ENCODE measurements at places on chromosomes 4 and X.

- no peak for DNase-seq
Observed at GRCh38 chr4:109713500-109713899, 10.3 kb upstream of the CASP6 start.

DNA sequence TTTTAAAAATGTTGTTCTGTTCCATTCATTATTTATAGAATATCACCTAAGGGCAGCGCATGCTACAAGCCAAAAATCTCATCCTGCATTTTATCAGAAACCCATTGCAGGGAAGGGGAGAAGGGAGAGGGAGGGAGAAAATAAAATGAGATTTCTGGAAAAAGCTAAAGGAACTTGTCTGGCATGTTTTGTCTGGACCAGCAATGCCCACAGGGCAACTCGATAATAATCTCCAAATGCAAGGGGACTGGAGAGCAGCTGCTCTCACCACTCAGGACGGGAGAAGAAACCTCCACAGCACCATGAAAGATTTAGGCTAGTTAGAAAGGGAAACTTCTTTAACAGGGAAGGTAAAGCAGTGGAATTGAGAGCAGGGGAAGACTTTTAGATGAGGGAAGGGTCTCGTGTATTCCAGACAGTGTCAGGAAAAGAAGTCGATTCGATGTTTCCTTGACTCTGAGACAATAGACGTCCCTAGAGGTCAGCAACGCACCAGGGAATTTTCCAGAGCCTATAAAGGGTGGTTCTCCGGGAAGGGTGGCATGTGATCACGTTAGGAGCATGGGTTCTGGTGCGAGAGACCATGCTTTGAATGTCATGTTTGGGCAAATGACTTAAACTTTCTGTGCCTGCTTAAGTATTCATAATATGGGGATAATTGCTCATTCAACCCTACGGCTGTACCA is 132.2 kb upstream of the NDP start:
- DNase-seq = no peak

DNA sequence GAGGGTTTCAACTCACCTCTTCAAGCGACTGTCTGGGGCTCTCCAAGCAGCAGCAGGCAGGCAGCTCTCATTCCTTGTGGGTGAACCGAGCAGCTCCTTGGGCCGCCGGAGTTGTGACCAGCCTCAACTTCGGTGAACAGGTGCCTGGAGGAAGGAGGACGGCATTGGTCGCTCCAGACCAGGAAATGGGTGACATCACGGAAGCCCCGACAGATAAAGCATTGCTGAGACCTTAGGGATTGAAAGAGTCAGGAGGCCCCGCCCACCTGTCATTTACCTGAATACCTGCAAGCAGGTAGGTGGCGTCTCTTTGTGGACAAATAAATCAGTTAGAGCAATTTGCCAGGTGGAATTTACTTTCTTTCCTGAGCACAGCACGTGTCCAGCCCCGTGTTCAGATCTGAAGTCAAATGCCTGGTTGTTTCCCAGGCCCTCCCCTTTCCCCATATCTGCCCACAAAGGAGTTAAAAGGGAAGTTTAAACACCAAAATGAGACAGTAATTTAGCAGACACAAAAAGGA is at the start of gene LNX1:
Gene LNX1, minus strand, starts transcription at position 115 of the 521 bp plus-strand sequence. CDS start 17,484 bp downstream, outside the sequence.
- peak; percentile 97 for DNase-seq

GRCh38 chr4:76830964-76831703 is 66.8 kb downstream of the SOWAHB start:
- DNase-seq = peak; percentile 86

GRCh38 chr4:874056-874455 is 48.1 kb upstream of the CPLX1 start:
- no peak for DNase-seq

DNA sequence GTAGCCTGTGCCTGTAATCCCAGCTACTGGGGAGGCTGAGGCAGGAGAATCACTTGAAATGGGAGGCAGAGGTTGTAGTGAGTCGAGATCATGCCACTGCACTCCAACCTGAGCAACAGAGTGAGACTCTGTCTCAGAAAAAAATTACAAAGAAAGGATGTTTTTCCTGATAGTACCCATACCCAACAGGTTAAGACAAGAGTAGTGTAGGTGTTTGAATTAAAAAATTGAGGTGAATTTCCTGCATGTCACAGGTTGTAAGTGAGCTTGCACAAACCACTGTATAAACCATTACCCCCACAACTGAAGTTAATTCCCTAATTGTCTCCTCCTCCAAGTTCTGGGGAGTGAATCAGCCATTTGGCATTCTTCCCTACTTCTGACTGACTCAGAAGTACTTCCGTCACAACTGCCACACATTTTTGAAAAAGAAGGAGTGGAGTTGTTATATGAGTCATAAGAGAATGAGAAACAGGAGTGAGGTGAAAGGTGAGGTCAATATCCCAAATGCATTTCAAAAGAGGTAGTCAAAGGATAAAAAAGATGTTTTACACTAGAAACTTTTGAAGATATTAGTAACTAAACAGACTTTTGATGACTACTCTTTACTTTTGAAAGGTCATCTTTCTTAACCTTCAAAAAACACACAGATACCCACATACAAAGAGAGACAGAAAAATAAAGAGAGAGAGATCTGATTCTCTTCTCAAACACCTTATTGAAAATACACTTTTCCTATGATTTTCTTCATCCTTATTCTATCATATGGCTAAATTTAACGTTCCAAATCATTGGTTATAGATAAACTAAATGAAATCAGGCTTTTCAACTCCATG is 134.5 kb downstream of the BTC start:
- peak; percentile 85 for DNase-seq

GRCh38 chr4:5037553-5038551 is 13.4 kb upstream of the STK32B start:
- peak; percentile 42 for DNase-seq

DNA sequence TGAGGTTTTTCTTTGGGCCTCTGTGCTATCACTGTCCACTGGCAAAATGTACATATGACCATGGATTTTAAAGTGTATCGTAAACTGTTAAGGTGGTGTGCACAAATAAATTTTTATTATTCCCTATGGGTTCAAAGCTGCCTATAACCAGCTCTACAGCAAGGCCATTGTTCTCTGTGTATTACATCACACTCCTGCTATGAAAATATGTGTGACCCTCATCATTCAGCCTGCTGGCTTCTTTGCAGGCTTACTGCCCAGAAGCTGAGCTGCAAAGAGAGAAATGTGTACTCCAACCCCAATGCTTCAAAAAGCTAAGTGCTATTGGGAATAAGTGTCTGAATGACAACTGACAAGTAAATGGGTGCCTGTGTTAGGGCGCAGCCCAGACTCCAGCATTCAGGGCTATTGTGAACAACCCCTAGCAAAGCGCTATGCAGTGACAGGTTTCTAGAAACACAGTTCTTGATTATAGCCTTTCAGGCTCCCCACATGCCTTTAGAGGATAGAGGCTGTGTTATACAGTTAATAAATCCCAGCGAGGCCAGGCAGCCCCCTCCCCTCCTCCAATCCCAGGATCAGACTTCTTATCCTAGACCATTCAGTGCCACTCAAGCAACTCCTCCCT is 220.4 kb upstream of the RADX start:
- DNase-seq = no peak

DNA sequence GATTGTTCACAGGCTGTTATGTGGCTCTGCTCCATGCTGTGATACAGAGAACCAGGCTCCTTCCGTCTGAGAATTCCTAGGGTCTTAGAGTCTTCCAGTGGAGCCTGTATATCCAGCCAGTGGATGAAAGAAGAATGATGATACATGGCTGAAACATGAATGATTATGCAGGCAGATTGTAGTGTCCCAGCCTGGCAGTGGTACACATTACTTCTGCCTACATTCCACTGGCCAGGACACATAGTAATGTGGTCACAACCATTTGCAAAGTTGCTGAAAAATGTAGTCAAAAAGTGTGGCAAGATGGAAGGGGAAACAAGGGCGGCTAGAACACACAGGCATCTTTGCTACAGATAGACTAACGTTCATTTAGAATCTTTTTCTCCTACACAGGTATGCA is 4.5 kb upstream of the GBA3 start:
- DNase-seq = no peak

- no peak for DNase-seq
Observed at GRCh38 chrX:68045008-68045577, 388.2 kb downstream of the OPHN1 start.

GRCh38 chr4:72352711-72353110 is 216.3 kb downstream of the ADAMTS3 start:
- DNase-seq = no peak

DNA sequence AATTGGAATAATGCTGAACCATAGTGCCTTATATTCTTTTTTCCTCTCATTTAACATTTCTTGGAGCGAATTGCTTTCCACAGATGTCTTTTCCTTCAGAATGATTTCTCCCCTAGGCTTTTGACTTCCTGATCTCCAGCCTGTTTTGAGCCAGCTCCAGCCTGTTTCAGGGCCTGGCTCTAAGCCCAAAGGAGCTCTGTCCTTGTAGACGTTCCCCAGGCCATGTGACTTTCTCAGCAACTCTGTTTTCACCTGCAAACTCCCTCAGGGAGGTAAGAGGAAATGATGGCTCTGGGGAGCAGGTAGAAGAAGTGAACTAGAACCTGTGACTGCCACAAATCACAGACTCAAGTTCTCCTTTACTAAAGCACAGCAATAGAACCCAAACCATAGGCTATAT is 89.1 kb downstream of the AKAP4 start:
- DNase-seq = no peak

DNA sequence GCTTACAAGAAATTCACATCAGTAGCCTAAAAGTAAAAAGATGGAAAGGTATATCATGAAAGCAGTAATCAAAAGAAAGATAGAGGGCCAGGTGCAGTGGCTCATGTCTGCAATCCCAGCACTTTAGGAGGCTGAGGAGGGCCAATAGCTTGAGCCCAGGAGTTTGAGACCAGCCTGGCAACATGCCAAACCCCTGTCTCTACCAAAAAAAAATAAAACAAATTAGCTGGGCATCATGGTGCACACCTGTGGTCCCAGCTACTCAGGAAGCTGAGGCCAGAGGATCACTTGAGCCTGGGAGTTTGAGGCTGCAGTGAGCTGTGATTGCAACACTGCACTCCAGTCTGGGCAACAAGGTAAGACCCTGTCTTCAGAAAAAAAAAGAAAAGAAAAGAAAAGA is 55.5 kb downstream of the GSPT2 start:
- no peak for DNase-seq

DNA sequence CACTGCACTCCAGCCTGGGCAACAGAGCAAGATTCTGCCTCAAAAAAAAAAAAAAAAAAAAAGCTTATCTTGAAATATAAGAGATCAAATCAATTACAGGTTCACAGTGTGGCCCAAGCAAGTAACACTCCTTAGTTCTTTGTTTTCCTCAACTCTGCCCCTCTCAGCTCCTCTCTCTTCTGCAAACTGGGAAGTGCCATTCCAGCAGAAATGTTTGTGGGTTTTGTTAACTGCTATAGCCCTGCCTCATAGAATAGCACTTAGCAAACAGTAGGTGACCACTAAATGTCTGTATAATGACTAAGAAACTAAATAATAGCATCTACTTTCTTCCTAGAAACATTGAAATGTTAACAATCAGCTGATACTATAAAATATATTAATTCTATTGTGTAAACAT is 160.0 kb upstream of the NAP1L5 start:
- DNase-seq = no peak

- DNase-seq = no peak
Observed at GRCh38 chrX:17824980-17825379, 36.1 kb downstream of the RAI2 start.

DNA sequence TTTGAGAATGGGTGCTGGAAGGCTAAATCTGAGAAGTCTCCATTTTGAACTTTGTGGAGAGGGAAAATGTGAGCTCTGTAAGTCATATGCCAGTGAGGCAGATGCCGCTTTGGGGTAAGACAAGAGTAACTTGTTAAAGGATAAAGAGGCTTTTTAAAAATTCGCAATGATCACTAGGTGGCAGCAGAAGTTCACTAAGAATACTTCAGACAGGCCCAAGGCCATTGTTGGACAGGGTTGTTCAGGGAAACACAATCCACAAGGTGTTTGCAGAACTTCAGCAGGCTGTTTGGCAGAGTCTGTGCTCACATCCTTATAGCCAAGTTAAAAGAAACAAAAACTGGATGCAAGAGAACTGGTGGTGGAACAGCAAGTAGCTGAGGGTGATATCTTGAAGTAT is 13.7 kb upstream of the PIGA start:
- peak; percentile 89 for DNase-seq

GRCh38 chrX:148513661-148514060 is 13.2 kb downstream of the AFF2 start:
- no peak for DNase-seq

DNA sequence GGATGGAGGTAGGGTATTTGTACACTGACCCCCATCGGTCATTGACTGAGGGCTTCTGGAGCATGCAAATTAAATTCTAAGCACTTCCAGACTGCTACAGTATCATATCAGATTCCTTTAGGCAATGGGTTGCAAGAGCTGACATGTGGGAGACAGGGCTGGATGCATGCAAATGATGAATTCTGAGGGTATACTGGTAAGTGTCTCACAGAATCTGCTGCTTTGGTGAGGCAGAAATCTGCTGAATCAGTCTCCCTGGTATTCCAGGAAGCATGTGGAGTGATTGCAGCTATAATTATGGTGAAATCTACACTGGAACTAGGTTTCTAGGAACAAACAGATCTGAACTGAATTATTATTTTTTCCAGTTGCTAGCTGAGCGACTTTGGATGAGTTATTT is 684.9 kb upstream of the MAGEB2 start:
- peak; percentile 4 for DNase-seq

GRCh38 chrX:13703589-13703988 is 14.7 kb downstream of the RAB9A start:
- no peak for DNase-seq

- DNase-seq = no peak
Observed at GRCh38 chr4:101954351-101954750, 163.8 kb downstream of the BANK1 start.

- DNase-seq = no peak
Observed at GRCh38 chr4:1518997-1519700, 112.9 kb upstream of the NKX1-1 start.

GRCh38 chr4:113738251-113738650 is 23.3 kb downstream of the CAMK2D start:
- DNase-seq = no peak

DNA sequence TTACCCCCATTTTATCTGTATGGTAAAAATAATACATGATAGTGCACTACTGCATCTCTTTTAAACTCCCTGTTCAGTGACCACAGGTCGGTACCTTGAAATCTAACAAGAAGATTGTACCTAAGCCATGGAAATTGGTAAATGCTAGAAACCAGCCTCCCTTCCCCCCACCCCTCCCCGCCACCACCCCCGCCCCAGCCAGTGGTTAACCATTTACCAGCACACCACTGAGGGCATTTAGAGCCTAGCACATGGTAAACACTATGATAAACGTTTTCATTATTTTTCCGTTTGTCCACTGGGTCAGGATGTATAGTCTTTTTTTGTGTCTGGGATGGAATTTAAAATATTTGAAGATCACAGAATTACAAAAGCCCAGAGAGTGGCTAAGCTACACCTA is 703 bp upstream of the FTSJ1 start:
- DNase-seq = no peak

DNA sequence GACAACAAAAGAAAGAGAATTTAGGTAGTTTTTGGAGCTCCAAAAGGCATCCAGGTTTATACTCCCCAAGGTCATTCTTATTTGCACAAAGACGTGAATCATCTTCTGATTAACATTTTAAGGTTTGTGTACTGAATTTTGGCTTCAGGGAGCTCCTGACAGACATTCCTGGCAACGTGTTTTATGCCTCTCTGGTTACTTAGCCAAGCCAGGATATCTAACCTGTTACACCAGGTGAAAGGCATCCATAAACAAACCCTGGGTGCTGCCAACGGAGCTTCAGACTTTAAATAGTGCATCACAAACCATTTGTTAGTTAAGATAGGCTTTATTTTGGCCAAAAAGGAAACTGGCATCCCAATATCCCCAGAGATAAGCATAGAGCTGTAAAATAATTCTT is 997.3 kb downstream of the ARAP2 start:
- no peak for DNase-seq

GRCh38 chr4:165803005-165803404 is 70.0 kb upstream of the TLL1 start:
- no peak for DNase-seq

Data from hepatocyte (in vitro differentiated cells).